ENCODE measurements at places on chromosomes 1 and 21. TPM values are rescaled to one million over a fixed set of nuclear protein-coding genes. Genes with fewer than 3 reads are reported as not detected.

The SETD4 gene
- total RNA-seq = 11.2 TPM

The PTGER3 gene
- 0.39 TPM for total RNA-seq

The ARHGAP29 gene
- 5.4 TPM for total RNA-seq

The CNR2 gene
- not detected for total RNA-seq

The NID1 gene
- 336 TPM for total RNA-seq

The NBPF4 gene
- not detected for total RNA-seq

The IQGAP3 gene
- 22.8 TPM for total RNA-seq

The ORC1 gene
- total RNA-seq = 8.1 TPM

The LMOD1 gene
- 1.0 TPM for total RNA-seq

The CFHR5 gene
- not detected for total RNA-seq

The RAB42 gene
- 5.5 TPM for total RNA-seq

The C21orf58 gene
- 5.0 TPM for total RNA-seq

The CYP2J2 gene
- total RNA-seq = 1.0 TPM

The TAGLN2 gene
- 791 TPM for total RNA-seq

The FAM163A gene
- total RNA-seq = 0.26 TPM

The MRPS21 gene
- total RNA-seq = 55.3 TPM

The DFFB gene
- 13.2 TPM for total RNA-seq

The WNT3A gene
- not detected for total RNA-seq

The OVAAL gene
- total RNA-seq = not detected
